Activated CD4-positive, alpha-beta memory T cell treated with anti-CD3 and anti-CD28 coated beads, Interleukin-2, amount 10 ng/mL, durations not matched to agents 7 days and 5 days (primary cell): ENCODE measurements at places on chromosomes 1 and 21. TPM values are rescaled to one million over a fixed set of nuclear protein-coding genes. Genes with fewer than 3 reads are reported as not detected.

DNA sequence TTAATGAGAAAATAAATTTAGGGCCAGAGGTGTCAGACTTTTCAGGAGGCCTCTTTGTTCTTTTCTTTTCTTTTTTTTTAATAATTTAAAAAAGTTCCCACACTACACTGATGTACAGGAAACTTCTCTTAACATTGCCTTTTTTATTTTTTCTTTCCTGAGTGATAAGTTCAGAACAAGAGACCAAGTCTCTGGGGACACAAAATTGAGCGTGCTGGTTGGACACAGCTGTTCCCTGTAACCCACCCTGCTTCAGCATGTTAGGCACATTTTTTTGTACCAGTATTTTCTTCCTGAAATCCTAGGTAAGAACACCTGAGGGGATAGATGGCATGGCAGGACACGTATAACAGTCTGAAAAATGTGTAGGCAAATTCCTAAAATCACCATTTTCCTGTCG is 50.1 kb downstream of the PBX1 start:
- no peak for DNase-seq

GRCh38 chr21:31479714-31480113 is 135.7 kb upstream of the TIAM1 start:
- DNase-seq: no peak

- no peak for DNase-seq
Observed at GRCh38 chr1:234851450-234852438, 241.8 kb upstream of the IRF2BP2 start.

- DNase-seq: no peak
Observed at GRCh38 chr1:212678456-212679410, 20.9 kb downstream of the BATF3 start.

DNA sequence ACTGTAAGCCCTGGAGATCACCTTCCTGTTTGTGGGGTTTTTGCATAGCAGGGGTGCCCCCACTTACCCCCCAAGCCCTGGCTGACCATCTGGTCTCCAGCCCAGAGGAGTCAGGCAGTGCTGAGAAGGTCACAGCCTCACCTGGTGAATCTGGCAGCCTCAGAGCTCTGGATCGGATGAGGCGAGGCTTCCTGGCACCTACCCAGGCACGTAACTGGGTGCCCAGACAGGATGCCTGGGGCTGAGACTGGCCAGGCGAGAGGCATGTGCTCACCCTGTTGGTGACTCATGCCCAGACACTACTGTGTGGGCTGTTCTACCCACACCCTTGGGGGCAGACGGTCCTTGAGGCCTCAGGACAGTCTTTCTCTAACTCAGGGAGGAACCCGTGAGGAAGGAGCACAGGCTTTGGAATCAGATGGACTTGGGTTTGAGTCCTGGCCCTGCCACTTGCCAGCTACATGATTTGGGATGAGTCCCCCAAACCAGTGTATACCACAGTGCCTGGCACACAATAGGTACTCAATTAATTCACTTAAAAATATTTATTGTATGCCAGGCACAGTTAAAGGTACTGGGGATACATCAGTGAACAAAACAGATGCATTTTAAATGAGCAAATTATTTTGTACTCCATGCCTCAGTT is 15.1 kb upstream of the PADI3 start:
- no peak for DNase-seq

DNA sequence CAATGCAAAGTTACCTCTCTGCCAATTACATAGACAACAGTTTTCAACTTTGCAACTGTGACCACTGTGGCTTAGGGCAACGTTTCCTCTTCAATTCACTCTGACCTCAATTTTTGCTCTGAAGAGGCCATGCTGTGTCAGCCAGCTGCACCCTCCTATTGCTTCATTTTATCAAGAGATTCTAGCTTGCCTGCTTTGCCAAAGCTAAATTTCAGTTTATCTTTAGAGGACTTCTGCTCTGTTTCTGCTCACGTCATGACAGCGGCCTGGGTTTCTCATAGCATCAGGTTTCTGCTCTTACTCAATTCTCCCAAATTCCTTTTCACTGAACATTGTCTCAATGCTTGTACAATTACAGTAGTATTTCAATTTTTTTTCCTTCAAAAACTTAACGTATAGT is 154.6 kb downstream of the PLA2G4A start:
- no peak for DNase-seq

DNA sequence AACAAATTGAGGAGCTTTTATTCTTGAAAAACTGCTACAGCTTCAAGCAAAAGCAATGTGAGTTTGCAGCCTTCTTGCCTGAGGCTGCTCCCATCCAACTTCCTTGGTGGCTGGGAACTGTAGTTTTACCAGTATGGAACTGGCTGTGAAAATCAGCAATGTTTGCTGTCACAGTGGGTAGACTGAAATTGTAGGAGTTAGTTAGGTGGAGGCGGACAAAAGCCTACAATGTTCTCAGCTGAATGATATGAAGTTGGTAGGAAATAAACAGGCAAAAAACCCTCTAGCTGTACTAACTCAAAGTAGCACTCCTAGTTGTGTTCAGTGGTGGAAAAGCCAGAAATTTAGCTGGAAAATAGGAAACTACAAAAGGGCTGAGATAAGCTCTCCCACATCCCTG is 18.5 kb downstream of the HAX1 start:
- no peak for DNase-seq

GRCh38 chr1:11990303-11991032 is 10.2 kb downstream of the MFN2 start:
- DNase-seq: no peak

- no peak for DNase-seq
Observed at GRCh38 chr1:44464361-44464760, 59.3 kb downstream of the RNF220 start.

GRCh38 chr1:20446796-20447195 is 39.2 kb downstream of the CAMK2N1 start:
- DNase-seq: no peak

DNA sequence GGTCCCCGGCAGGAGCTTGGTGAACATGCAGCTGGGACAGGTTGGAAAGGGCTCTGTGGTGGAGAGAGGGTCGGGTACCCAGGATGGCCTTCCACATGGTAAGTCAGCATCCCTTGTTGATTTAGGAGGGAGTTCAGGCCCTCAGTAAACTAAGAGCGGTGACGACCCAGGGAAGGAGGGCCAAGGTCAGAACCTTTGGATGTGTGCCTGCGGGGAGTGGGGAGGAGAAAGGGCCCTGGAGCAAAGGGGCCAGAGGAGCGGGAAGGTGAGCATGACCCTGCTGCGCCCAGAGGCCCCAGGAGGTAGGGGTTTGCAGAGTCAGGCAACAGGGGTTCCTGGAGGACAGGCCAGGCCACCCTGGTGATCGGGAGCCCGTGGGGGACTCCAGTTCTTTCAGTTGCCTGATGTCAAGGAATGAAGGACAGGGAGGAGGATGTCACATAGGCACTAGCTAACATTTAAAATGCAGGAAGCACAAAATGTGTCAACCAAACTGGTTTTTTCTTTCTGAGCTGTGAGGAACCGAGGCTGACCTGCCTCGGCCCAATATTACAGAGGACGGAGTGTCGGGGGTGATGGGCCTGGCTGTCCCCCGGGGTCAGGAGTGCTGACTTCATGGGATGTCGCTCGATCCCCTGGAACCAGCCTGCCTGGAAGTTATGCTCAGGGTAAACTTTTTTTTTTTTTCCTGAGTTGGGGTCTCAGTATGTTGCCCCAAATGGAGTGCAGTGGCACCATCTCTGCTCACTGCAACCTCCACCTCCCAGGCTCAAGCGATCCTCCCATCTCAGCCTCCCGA is 117.4 kb upstream of the SLC45A1 start:
- DNase-seq: no peak

GRCh38 chr1:86852289-86852688 is 61.6 kb downstream of the SELENOF start:
- no peak for DNase-seq

LAMC2 gene
- not detected for total RNA-seq

SPRR5 gene
- total RNA-seq: not detected

FNDC5 gene
- total RNA-seq: not detected

ITSN1 gene
- 4.0 TPM for total RNA-seq

GJC2 gene
- 0.55 TPM for total RNA-seq

PTGFR gene
- not detected for total RNA-seq

FCGR2B gene
- total RNA-seq: 0.25 TPM

CSF1 gene
- total RNA-seq: 94.2 TPM

PPFIA4 gene
- total RNA-seq: 28.9 TPM

TSPAN1 gene
- total RNA-seq: not detected

PLA2G2D gene
- total RNA-seq: not detected
